Activated T-cell treated with anti-CD3 and anti-CD28 coated beads, Interleukin-2, amount 50 U/mL, for 1 hour (primary cell): ENCODE measurements at places on chromosomes 7 and 10.

DNA sequence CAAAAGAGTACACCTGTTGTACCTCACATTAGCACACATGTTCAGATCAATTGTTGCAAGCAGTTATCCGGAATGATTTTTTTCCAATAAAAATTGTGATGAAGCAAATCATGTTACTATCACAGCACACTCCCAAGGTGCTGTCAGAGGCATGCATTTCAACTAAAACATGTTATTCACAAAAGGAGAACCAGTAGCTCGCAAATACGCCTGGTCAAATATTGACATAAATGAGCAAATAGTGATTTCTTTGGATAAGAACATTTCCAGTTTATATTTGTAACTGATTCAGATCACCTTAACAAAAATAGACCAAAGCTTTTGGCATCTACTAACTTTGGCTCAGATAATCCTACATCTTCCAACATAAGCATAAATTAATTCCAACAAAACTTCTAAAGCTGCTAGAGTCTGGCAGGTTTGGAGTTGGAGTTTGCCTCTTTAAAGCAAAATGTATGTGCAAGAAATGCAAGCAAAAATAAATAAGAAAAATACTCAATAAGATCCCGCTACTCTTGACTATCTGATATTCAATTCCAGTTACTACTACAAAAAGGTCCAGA is 208.0 kb downstream of the SFMBT2 start:
- DNase-seq, result no peak

DNA sequence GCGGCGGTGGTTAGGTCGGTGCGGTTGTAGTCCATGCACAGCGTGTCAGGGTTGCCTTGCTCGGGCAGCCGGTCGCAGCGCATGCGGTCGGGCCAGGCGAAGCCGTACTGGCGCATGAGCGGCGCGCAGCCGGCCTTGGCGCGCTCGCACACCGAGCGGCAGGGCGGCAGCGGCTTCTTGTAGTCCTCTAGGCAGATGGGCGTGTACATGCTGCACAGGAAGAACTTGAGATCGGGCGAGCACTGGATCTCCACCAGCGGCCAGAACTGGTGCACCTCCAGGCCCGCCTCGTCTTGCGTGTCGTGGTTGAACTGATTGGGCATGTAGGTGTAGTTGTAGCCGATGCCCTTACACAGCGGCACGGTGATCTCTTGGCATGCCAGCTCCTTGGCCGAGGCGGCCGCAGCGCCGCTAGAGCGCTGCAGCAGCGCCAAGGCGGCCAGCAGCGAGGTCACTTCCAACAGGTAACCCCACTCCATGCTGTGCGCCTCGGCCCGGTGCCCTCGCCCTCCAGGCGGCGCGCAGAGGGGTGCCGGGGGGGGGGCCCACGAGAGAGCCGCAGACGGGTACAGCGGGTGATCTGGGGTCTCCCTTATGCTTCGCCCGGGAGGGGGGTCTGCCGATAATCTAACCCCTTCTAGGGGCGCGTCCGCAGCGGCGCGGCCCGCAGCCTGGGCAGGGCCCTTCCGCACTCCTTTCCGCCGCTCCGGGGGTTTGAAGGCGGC is 983 bp downstream of the FZD8 start:
- peak; percentile 49 for DNase-seq

DNA sequence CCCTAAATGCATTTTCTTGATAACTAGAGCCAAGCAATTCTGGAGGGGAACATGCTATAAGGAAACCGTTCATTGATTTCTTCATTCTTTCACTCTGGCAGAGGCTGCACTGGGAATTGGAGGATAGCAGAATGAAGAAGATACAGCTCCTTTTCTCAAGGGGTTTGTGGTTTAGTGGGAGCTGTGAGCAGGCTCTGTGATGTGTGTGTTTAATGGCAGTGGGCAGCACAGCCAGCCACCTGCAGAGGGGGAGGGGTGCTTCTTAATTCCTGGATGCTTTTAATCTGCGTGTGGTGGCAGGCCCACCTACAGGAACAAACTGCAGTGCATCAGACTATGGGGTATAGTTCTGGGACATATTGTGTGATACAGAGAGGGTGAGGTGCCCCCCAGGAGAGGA is 31.9 kb downstream of the RPS24 start:
- no peak for DNase-seq

DNA sequence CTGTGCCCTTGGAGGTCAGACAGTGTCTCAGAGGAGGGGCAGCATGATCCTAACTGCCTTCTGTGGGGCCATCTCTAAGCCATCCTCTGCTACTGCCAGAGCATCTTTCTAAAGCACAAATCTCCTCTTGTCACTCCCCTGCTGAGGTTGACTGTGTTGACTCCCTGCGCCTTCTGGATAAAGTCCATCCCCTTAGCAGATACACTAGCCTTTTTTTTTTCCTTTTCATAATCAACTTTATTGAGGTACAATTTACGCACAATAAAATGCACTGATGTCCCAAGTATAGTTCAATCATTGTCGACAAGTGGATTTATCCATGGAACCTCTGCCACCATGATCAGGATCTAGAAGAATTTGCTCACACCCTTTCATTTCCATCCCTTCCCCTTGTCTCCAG is 150.1 kb downstream of the SPAG6 start:
- no peak for DNase-seq

DNA sequence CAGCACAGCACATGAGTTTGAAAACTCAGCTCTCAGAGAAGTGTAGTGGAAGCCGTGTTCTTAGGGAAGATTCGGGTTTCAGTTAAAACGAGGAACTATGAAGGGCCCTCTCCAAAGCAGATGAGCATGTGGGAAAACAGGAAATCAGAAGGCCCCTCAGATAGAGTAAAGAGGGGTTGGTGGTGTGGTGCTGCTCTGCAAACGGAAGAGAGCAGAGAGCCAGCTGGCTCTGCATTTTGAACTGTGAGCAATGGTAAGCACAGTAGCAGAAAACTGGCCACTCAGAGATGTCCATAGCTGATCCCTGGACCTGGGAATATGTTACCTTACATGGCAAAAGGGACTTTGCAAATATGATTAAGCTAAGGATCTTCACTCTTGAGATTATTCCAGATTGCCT is 27.9 kb upstream of the CUL1 start:
- no peak for DNase-seq

DNA sequence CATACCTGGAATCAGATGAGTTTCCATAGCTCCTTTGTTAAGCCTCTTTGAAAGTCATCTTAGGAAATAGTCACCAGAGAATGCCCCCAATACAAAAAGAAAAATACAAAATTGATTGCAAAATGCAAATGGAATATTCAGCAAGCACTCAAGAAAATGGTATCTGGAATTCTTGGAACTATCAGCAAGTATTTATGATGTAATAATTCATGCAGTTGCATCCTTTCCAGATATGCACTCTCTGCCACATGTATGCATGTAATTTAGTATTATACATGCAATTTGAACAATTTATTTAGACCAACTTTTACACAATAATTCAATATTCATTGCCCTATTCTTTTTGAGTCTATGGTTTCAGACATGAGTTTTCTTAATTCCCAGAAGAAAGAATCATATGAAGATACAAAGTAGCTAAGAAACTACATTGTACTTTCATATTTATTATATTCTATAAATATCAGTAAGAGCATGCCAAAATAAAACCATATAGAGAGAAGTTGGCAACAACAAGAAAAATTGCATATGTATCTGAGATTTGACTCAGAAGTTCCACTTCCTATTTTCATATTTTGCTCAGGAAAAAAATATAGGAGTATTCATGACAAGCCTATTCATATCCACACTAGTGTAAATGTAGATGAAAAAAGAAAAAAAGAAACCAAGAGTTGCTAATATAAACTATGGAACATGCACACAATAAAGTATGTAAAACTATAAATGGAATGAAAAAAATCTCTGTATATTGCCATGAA is 338.5 kb downstream of the SEMA3D start:
- no peak for DNase-seq

DNA sequence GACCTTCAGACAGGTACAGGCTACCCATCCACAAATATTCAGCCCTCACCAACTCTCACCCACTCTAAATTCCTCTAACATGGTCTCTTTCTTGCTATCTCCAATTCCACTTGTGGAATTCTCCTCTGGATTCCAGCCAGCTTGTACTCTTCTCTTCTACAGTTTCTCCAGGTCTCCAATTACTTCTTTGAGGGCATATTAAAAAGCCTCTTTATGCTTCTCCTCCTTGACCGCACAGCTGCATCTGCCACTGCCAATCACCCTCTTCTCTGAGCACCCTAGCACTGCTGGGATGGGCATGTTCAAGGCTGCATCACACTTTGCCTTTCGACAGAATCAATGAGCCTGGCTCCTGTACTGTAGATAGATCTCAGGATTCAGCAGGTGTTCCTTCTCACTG is 101.5 kb upstream of the ANKRD1 start:
- DNase-seq, result no peak

DNA sequence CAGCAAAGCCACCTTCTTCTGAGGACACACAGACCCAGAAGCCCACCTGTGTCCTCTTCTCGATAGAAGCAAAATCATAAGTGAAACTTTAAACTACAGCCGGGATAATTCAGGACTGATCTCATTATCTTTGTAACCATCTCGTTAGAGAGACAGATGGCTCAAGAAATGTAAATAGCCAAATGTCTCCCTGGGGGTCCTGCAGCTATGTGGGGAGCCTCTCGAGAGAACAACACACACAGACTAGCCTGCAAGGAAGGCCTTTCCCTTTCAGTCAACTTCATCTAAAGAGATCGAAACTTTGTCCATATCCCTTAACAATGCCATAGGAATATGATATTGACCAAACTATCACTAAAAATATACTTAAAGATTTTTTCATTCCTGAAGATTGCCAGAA is 93.5 kb downstream of the VWC2 start:
- DNase-seq, result no peak

GRCh38 chr10:929960-930624 is 1.4 kb downstream of the LARP4B start:
- no peak for DNase-seq

DNA sequence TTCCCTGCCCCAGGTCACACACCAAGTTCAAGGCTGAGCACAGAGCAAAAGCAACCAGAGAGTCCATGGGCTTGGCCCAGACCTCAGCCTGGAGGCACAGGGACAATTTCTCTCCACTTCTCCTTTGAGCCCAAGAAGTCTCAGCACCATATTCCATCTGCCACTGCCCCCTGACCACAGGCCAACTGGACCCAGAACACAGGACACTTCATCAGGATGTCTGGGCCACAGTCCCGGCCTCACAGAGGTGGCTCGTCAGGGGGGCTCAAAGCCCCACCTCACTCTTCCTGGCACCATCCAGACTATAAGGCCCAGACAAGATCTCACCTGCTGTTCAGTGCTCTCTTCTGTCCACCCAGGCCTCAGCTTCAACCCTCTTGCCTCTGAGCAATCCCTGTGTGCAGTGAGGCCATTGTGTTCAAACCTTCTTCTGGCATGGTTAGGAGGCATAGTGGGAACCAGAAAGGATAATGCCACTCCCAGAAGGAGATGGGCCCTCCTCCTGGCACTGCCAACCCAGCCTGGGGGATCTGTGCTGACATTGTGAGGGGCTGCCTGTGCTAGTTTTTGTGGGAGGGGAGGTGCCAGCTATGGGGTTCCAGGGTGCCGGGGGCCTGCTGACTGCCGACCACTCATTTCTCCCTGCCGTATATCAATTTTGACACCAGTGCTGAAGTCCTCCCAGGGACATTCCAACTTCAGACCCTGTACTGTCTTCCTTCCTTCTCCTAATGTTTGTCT is 49.7 kb upstream of the ANTXRL start:
- DNase-seq, result peak; percentile 6

GRCh38 chr10:112915590-112916572 is 34.2 kb upstream of the TCF7L2 start:
- DNase-seq, result no peak

- peak; percentile 58 for DNase-seq
Measured at GRCh38 chr7:150876817-150877526, 24.7 kb downstream of the AOC1 start.

DNA sequence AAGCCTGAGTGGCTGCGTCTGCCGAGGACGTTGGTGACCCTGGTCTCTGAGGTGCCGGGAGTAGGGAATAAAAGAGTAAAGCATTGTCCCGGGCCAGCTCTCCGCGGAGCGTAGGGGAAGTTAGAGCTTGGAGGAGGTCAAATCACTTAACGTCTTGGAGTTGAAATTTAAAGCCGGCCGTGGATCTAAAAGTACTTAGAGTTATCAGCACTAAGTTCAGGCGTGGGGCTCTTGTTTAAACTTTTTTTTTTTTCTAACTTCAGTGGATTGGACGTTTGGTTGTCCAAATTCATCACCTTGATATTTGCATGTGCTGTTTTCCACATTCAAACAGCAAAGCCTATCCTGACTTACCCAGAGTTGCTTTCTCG is 700 bp downstream of the NIPSNAP2 start:
- DNase-seq, result no peak

GRCh38 chr10:13475124-13475523 is 53.7 kb downstream of the BEND7 start:
- no peak for DNase-seq

DNA sequence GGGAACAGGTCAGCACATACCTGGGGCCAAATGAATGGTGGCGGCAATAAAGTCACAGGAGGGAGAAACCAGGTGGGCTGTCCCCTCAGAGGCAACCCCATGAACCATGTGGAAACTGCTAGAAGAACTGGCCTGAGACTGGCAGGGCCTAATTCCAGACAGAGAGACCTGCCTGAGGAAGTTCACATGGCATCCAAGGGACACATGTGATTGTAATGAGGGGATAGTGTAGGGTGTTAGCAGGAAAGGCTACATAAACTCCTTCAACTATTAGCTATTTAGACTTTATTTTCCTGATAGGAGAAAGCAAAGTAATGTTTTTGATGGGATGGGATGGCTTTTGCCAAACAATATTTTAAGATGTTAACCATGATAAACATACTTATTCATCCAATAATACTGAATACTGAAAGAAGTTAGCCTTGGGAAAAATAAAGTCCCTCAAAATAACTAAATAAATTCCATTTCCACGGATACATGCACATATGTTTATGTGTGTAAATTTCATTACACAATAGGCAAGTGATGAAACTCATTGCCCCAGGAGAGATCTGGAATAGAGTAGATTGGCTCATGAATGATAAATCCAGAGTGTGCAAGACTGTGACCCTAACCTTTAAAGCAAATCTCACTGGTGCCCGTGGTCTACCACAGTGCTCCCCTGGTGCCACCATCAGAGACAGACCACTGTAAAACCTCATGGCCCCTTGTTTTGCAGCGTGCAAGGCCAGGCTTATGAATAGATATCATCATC is 137.0 kb downstream of the NRF1 start:
- DNase-seq, result no peak

DNA sequence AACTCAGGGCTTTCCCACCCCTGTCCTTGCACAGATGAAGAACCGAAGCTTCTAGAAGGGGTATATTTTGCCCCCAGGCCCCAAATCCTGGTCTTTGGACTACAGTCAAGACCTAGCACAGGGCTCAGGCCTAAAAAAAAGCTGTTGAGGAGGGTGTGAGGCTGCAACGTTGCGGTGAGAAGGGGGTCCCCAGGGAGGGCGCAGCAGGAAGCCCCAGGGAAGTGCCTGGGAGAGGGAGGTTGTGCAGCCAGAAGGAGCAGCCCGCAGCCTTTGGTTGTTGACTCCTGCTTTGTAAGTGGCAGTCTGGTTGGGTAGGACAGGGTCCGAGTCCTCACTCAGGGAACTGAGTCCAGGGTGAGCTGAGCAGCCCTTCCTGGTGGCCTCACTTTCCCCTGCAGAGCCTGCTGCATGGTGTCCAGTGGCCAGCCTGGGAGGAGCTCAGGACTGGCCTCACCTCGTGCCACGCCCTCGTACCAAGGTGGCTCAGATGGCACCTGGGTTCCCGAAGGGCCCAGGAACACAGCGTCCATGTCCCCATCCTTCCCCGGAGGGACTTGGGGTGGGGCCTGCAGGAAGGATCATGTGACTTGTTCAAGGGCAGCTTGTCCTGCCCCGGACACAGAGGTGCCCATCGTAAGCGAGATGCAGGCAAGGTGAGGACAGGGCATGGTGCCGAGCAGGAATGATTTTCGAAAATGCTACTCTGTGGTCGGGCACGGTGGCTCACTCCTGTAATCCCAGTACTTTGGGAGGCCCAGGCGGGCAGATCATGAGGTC is 166.4 kb upstream of the TNRC18 start:
- DNase-seq, result no peak
